ENCODE measurements at places on chromosomes 13 and 19. TPM values are rescaled to one million over a fixed set of nuclear protein-coding genes. Genes with fewer than 3 reads are reported as not detected.

DNA sequence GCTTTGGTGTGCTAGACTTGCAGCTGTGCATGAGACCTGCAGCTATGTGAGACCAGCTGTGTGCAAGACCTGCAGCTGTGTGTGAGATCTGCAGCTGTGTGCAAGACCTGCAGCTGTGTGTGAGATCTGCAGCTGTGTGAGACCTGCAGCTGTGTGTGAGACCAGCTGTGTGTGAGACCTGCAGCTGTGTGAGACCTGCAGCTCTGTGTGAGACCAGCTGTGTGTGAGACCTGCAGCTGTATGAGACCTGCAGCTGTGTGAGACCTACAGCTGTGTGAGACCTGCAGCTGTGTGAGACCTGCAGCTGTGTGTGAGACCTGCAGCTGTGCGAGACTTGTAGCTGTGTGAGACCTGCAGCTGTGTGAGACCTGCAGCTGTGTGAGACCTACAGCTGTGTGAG, 6.7 kb upstream of the DCUN1D2 start:
- no peak for DNase-seq

Gene SLITRK1
- 0.08 TPM for total RNA-seq

DNA sequence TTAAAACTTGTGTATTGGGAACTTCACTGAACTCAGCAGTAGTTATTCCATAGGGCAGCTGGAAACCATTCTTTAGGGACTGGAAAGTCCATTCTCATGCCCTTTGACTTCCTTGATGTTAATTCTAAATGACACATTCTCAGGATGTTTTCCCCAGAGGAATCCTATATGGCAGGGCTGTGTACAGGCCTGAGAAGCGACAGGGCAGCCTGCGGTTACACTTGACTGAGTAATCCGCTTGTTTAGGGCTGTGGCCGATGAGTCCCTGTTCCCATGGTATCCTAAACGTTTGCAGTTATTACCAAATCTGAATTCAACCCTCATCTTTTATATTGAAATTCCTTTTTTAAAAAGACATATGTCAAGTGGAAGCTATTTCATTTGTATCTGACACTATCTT, 83.5 kb downstream of the COL4A2 start:
- DNase-seq = no peak

GRCh38 chr13:50981686-50982085, 72.1 kb downstream of the RNASEH2B start:
- no peak for DNase-seq

- no peak for DNase-seq
Observed at GRCh38 chr13:24218977-24219376, 58.5 kb downstream of the SPATA13 start.

DNA sequence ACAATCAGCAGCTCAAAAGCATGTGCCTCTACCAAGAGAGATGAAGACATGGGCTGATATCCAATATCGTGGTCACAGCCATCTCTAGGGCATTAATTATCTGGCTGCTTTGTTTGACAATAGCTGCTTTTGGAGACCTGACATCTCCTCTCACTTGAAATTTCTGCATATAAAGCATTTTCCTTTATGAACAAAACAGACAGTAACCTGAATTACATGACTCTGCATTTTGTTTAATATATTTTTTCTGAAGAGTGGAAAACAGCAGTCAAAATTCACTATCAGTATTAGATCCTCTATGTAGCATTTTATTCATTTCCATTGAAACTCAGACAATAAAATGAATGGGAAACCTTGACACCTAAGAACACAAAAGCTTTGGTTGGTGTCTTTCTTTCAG, 42.4 kb upstream of the ESD start:
- DNase-seq = no peak

Measured in SK-MEL-5 (cell line).